Activated T-helper 1 cell treated with anti-CD3 and anti-CD28 coated beads, Interleukin-12 subunit alpha, Interleukin-12 subunit beta, Interleukin-2, Interleukin-4 antibody, amounts not matched to agents 30 ng/mL and 10 ng/mL and 1 ng/mL, durations not matched to agents 14 hours and 24 hours and 36 hours (primary cell): ENCODE measurements at places on chromosomes 5 and 9.

DNA sequence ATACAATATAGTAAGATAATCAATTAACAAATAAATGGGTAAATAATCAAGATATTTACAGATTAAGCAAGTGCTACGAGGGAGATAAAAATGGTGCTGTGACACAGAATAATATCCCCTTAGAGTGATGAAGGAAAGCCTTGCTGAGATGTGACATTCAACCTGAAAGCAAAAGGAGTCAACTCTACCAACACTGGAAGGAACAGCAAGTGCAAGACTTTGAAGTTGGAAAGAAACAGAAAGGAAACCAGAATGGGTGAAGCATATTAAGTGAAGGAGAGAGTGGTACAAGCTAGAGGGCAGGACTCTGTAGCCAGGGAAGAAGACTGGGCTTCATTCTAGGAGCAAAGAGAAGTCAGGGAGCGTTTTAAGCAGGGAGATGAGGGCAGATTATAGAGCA, 12.2 kb upstream of the MEGF9 start:
- no peak for DNase-seq

DNA sequence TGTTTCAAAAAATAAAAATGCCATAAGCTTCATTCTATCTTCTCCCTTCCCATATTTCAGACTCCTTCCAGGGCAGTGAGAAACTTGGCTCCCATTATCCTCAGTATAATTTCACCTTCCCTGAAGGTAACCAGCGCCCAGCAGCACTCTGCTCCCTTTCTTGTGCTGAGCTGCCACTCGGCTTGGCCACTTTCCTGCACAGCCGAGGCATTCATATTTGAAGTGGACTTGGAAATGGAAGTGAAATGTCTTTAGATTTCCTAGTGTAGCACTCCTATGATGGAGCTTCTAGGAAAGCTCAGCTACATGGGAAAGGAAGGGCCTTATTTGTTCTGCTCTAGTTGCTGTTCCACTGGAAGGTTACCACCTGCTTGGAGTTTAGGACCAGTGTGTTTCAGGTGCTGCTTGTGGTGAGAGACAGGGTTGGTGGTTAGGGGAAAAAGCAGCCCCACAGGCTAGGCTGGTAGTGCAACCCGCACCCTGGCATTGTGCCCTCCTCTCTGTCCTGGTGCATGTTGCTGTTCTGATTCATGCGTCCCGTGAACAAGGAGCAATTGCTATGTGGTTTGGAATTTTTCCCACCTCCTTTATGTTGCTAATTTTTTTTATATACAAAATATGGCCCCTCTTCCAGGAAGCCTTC, 53.8 kb downstream of the RAD23B start:
- no peak for DNase-seq

- DNase-seq: no peak
Measured at GRCh38 chr5:149365418-149365817, 7.6 kb downstream of the PCYOX1L start.

GRCh38 chr9:22147813-22148527, 138.9 kb upstream of the CDKN2B start:
- DNase-seq: peak; percentile 15

GRCh38 chr9:132919614-132920268, 24.7 kb downstream of the TSC1 start:
- no peak for DNase-seq

GRCh38 chr9:72880821-72881220, 72.0 kb downstream of the ALDH1A1 start:
- no peak for DNase-seq

DNA sequence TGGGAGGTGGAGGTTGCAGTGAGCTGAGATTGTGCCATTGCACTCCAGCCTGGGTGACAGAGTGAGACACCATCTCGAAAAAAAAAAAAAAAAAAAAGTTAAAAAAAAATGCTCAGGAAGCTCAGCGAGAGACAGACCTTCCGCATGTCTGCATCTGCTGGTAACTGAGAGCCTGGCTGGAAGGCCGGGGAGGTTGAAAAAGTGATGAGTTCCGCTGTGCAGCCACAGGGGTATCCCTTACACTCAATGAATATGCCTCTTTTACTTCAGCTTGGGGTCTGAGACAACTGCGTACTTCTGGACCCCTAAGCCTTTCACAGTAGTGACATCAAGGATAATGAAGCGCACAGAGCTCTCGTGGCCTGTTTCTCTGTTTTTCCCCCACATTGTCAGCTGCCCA, 179.9 kb upstream of the KLF4 start:
- no peak for DNase-seq

DNA sequence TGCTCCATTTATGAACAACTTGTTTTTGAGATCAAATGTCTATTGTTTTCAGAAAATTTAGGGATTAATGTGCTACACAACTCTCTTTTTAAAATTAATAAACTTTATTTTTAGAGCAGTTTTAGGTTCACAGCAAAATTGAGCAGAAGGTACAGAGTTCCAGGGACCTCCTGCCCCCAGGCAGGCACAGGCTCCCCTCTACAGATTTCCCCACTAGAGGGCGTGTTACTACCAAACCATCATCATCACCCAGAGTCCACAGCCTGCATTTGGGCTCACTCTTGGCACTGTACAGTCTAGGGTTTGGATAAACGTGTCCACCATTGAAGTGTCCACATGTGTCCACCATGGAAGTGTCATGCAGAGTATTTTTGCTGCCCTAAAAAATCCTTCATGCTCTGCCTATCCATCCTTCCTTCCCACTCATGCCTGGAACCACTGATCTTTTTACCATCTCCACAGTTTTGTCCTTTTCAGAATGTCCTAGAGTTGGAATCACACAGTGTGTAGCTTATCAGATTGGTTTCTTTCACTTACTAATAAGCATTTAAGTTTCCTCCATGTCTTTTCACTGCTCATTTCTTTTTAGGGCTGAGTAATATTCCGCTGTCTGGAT, 61.7 kb downstream of the MRPL36 start:
- DNase-seq: peak; percentile 21

DNA sequence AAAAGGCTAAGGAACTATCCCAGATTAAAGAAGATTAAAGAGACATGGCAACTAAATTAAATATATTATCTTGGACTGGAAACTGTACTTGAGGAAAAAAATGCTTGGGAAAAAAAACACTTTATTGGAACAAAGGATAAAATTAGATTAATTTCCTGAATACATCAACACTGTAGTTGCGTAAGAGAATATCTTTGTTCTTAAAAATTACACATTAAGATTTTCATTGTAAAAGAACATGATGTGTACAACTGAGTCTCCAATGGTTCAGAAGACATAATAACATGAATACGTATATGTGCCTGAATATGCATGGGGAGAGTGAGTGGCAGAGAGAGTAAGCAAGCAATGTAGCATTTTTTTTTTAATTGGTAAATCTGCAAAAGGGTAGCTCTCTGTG, 2.8 kb downstream of the AP3B1 start:
- no peak for DNase-seq

DNA sequence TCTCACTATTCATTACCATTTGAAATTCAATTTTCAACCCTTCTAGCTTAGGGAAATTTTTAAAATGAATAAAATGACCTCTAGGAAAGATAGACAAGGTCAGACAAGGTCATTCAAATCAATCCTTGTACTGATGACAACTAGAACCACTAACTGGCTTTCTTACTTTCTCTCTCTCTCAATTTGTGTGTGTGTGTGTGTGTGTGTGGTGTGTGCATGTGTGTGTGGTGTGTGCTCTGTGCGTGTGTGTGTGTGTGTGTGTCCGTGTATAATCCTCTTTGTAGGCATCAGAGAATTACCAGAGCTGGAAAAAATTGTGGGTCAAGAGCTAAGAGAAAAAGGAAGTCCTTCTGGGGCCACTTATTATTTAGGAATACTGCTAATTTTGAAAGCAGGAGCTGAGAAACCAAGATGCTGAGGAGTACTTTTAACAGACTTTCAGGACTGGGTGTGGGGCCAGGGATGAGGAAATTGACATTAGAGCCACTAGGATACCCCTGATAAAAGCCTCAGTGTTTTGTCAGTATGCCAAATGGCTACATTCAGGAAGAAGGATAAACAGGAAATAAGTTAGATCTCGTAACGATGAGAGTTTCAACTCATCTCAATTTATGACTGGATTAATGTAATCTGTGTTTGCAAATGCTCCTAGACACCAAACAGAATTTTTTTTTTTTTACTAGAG, 723.3 kb downstream of the CETN3 start:
- no peak for DNase-seq

DNA sequence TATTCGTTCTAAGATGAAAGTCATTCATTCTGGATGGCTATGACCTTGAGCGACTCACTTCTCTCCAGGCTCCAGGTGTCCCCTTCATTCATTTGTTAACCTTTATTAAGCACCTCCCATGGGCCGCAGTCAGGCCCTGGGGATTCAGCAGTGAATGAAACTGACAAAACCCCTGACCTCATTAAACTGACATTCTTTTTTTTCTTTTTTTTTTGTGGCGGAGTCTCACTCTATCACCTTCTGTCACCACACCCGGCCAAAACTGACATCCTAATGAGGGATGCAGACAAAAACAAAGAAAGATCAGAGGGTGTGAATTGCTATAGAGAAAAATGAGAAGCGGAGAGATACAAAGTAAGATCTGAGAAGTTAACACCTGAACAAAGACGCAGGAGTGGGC, 16.5 kb upstream of the ODF2 start:
- no peak for DNase-seq

DNA sequence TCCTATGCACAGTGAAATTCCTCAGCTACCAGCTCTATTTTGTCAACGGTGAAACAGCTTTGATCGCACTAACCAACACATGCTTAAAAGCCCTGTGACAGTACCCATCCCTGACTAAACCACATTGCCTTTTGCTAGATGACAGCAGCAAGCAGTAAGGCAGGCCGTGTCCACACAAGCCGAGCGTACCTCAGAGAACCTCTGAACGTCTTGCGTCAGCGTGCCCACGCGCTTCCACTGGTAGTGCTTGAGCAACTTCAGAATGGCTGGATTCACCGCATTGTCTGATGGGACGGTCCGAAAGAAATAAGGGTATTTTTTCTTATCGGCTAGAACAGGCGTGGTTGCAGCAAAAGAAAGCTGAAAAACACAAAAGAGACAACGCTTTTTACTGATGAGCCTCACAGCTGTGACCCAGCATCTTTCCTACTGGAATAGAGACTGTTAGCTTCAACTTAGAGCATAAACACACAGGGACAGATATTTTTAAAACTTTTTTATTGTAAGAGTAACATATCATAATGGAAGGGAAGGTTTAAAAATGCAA, 167.0 kb downstream of the GABBR2 start:
- no peak for DNase-seq

DNA sequence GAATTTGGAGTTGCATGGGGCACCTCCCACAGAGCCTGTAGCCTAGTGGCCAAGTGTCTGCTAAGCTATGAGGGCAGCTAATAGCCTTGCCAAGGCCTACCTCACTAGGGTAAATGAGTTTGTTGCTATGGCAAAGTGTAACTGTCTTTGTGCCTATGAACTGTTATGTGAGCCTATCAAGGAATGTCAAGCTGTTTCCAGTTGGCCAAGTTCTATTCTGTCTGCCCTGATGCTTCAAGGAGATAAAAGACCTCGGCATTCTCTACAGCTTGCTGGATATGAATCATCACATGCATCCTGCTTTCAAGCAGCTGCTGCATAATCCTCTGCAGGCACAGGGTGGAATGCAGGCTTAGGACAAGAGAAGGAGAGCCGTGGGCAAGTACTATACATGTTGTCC, 69.8 kb upstream of the CCDC112 start:
- no peak for DNase-seq

- DNase-seq: no peak
Measured at GRCh38 chr5:132823481-132824050, 6.9 kb downstream of the SHROOM1 start.
